CD4-positive, alpha-beta T cell treated with Interleukin-15 for 1 hour (primary cell): ENCODE measurements at places on chromosomes 2 and 18.
A peak's percentile ranks its signal among the peaks of the same experiment; 100 is the strongest.

GRCh38 chr2:40388161-40388560 is 63.7 kb downstream of the SLC8A1 start:
- DNase-seq: no peak

DNA sequence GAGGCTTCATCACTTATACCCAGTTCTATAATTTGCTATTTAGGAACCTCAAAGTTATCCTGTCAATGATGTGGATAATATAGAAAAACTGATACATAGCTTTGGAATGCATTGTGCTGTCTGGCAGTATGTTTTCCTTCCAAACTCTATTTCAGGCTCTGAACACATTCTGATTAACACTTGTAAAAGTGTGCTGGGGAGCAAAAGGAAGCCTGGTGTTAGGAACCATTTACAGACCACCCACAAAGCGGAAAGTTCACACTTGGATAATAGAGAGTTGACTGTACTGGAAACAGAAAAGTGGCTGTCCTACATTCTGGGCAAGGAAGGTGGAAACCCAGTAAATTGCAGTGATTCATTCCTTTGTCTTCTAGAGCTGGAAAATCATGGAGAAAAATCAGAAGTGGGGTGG is 114.5 kb upstream of the ZFP36L2 start:
- no peak for DNase-seq

DNA sequence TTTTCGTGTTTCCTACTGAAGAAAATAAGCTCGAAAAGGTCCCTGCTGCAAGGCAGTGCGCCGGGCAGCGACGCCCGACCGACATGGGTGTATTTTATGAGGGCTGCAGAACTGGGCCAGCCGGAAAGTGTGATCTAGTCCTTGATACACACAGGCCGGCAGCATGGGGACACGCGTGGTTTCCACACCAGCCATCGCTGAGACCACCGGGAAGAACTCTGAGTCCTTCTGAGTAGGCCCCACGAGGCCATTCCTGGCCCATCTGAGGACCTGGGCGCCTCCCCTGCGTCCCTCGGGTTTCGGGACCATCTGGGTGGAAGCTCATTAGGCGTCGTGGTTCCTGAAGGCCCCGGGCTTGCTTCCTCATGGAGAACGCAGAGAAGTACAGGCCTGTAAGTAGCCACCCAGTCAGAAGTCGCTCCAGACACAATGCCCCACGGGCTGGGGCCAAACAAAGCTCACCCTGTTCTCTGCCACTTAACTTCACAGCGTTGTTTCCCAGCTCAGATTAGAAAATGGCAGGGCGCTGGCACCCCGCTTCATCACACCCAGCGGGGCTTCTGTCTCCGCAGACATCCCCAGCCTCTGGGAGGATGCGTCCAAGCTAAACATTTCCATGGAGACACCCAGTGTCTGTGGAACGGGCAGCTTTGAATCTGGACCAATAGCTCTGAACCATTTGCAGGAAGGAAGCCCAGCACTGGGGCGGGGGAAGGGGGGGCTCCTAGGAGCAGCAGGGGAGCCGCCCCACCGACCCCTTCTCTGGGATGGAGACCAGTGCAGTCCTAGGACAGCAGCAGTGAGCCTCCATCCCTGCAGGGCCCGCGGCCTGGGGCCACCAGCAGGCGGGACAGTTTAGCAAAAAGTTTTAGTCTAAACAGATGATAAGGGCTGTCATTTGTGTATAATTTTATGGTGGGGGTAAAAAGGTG is 2.4 kb downstream of the NFATC1 start:
- DNase-seq: no peak

DNA sequence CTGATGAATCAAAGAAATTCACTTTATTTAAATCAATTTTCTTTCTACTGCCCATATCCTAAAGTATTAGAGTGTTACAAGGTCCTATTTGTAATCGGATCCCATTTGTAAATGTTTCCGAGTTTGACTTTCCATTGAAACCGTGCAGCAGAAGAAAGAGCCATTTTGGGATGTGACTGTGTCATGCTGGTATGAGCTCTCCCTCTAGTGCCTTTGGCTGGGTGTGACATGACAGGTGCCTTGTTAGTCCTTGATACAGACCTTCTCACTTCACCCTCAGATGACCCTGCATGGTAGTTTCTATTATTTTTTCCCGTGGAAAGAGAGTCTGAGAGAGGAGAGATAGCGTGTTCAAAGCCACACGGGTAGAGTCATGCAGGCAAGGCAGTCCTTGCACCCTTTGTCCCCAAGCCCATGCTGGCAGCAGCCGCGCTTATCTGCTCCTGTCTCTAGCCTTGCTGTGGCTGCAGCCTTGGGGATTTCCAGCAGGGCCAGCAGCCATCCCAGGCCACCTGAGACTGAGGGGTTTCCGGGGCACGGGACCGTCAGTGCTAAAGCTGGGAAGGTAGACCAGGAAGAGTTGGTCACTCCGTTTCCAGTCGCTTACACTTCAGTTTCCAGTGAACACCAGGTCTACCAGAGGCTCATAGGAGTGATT is 21.4 kb downstream of the CHMP1B start:
- DNase-seq: no peak

GRCh38 chr18:43277164-43277600 is at the start of gene SYT4:
TSS of gene SYT4 (minus strand) at chr18:43277490. CDS start at chr18:43277281, 209 bp downstream.
- DNase-seq: no peak

GRCh38 chr2:240252191-240252871 is 111.9 kb upstream of the OTOS start:
- no peak for DNase-seq

- no peak for DNase-seq
Observed at GRCh38 chr2:116733699-116734098, 1080.8 kb upstream of the DDX18 start.

DNA sequence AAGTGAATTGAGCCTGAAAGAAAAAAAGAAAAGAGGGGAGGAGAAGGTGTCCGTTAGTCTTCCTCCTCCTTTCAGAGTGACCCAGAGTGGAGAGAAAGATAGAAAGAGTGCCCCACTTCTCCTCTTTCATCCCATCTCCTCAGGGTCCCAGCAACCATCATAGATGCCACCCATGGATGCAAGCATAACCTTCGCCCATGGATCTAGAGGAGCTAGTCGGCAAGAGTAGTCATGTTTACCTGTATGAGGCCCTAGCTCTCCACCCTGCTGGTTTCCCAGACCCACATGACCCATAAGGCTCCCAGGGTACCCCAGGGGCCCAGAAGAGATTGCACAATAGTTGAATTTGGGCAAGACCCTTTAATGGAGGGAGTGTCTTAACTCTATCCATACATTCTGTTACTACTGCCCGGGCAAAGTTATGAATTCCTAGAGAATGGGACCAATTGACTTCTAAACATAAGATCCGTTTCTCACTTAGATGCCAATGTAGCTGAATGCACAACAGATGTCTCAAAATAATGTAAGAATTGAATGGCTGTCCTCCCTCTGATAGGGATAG is 56.1 kb upstream of the CDCA7 start:
- DNase-seq: no peak

DNA sequence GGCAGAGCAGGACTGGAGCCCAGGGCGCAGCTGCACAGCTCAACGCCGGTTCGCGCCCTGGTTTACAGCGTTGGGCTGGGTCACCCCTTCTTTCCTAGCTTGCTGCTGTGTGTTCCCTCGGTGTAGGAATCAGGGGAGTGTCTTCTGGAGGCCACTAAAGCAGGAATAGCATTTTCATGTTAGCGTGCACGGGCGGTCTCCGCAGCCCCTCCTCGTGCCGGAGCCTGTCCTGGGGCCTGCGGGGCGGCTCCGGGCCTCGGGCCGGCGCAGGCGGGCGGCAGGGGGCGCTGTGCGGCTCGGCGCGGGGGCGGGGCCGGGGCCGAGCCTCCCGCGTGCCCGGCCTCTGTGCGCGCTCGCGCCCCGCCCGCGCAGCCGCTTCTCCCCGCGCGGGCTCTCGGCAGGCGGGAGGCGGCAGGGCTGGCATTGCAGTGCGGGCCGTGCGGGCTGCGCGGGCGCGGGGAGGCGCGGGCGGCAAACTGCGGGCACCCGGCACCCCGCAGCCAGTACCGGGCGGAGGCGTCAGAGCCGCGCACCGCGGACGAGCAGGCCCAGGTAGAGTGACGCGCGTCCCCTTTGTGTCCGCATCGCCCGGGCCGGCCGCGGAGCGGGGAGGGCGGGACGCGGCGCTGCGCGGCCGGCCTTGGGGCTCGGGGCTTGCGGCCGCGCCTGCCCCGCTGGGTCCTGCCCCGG is at the start of gene RNF144A:
RNF144A (plus strand) TSS at position 342 of the 690 bp plus-strand sequence. CDS start 79,515 bp downstream, outside the sequence.
- DNase-seq: peak; percentile 68

DNA sequence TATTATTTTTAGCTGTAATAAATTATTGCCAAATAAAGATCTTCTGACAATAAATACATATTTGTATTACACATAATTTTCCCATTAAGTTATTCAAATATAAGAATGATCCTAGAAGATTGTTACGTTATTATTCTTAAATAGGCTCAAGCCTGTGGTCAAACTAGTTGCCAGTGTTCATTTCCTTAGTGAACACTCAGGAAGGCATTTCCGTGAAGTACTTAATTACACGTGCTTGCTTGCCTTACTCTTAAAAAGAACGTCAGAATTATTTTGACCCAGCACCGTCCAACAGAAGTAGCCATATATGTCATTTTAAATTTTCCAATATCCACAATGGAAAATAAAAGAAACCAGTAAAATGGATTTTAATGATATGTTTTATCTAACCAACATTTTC is 249.8 kb downstream of the TXNL1 start:
- no peak for DNase-seq

- DNase-seq: no peak
Observed at GRCh38 chr2:68258851-68259250, 6.5 kb upstream of the PPP3R1 start.
